Coronary artery (tissue), 2 donors: ENCODE measurements at places on chromosomes 6 and 20.

DNA sequence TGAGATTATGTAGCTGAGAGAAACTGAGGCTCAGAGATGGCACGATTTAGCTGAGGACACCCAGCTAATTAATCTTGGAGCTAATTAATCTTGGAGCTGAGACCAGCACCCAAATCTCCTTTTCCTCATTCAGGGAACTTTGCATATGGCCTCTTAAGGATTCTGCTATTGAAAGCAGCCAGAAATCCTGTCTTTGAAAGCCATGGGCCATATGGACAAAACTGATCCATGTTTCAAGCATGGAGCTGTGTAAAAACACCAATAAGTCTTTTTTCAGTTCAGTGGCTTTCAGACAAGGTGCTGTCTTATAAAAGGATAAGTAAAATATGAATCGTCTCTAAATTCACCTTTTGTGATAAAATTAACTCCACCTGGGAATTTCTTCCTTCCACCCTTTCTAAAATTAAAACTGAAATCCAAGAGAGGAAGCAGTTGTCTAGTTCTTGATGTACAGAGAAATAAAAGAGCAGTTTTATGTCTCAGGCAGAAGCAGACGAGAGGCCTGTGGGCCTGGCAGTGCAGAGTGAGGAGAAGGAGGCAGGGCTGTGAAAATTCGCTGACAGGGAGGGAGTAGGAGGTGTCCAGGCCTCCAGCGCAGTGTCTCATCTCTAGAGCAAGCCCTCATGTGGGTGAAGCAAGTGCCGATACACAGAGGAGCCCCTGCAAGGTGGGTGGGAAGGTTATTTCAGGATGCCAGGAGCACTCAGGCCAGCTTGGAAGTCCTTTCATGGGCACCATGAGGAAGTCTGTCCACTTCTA is 266.9 kb downstream of the UST start:
- no peak for DNase-seq

DNA sequence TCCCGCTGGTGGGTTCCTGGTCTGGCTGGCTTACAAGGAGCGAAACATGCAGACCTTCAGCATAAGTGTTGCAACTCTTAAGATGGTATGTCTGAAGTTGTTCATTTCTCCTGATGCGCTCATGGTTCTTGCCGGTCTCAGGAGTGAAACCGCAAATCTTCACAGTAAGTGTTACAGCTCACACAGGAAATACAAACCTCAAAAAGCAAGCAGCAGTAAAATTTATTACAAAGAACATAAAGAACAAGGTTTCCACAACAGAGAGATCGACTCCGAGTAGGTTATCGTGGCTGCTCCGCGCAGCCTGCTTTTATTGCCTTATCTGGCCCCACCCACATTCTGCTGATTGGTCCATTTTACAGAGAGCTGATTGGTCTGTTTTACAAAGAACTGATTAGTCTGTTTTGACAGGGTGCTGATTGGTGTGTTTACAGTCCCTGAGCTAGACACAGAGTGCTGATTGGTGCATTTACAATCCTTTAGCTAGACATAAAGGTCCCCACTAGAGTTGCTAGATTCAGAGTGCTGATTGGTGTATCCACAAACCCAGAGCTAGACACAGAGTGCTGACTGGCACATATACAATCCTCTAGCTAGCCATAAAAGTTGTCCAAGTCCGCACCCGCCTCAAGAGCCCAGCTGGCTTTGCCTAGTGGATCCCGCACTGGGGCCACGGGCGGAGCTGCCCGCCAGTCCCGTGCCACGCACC is 39.2 kb downstream of the TRIM27 start:
- DNase-seq = no peak

DNA sequence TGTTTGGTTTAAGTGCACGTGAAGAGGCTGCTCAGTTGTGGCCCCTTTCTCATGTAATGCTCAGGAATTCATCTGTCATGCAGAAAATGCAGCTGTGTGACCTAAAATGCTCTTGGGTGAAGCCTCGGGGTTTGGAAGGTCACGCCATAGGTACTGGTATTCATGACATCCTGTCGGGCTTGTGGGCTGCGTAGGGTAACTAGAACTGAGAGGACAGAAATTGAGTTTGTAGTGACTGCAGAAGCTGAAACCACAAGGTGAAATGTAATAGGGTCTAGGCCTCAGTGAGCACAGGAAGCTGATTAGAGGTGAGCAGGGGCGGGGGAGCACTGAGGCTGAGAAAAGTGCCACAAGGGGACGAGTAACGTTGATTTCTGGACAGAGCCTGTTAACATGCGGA is 128.8 kb downstream of the SOBP start:
- no peak for DNase-seq

DNA sequence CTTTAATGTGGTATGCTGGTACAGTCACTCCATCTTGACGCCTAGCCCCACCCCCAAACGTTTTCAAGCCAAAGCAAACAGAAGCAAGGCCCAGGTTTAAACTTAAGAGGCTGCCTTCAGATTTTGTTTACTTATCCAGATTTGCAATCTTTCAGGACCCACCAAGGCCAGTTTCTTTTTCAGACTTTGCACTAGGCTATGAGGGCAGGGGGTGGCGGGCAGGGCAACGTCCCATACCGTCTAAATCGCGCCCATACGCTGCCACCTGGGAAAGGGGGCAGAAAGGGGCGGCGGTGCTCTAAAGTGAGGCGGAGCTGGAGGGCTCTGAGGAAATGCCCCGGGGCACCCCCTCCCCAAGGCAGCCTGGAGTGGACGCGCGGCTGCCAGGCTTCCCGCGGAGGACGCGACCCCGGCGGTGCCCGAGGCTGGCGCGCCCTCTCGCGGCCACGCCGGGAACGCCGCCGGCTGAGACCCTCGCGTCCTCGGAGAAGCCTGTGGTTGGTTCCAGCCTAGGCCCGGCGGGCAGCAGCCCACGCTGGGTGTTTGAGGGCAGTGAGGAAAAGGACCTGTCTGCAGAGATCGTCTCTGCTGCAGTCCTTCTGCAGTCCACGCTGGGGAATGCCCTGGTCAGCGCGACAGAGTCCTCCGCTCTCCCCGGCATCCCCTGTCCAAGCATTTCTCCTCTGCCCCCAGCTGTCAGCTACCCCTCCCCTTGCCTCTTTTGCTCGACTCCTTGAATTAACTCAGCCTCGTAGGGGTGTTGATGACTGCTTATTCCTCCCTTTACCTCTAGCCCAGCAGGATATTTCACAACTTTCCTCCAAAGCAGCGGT is 129.2 kb upstream of the PRND start:
- no peak for DNase-seq

GRCh38 chr6:87993356-87993755 is 54.3 kb upstream of the SPACA1 start:
- no peak for DNase-seq

DNA sequence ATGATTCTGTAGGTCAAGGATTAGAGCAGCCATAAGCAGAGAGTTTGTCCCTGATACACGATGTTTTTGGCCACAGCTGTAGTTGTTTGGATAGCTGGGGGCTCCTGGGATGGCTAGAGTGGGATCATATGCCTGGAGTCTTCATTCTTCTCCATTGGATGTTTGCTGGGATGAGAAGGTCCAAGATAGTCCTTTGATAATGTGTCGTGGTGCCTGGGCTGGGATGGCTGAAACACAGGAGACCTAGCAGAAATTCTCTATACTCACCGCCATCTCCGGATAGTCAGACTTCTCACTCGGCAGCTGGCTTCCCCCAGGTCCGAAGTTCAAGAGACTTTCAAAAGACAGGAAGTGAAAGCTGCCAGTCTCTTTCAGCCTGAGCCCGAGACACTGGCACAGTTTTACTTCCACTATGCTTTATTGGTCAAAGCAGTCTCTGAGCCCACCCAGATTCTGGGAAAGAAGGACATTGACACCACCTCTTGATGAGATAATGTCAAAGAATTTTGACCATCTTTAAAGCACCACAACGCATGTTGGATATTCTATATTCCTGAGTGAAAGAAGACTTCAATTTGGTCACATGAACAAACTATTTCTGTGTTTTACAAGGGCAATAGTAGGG is 16.0 kb downstream of the MARCKS start:
- no peak for DNase-seq

DNA sequence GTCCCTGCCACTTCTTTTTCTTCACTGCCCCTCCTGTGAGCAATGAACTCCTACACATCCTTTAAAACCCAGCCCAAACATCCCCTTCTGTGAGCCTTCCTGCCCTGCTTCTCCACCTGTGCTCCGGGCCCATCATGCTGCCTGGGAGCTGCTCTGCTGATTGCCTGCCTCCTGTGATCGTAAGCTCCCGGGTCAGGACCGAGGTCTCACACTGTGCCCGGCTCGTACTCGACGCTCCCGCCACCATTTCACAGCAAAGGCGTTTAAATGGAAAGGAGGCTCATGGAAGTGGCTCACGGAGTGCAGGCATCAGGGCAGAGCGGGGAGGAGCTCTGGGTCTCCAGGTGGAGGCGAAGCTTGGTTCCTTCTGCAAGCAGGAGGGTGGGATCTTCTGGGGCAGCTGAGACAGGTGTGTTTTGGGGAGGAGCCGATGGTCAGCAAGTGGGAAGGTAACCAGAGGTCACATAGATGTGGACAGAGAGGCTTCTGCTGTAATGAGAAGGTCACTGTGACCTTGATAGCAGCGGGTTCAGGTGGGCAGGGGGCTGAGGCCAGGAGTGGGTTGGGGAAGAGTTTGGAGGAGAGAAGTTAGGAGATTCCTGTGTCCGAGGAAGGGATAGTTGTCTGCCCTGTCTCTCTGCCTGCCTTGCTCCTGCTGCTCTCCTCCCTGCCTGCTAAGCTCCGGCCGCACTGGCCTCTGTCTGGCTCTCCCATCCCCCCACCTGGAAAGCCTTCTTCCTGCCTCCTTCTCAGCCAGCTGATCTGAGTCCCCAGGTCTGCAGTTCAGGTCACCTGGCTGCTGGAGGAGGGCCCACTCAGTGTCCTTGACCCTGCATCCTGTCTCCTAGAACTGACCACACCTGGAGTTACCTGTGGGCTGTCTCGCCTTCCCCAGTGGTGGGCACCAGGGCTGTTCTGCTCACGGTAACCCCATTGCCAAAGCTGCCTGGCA is 52.7 kb upstream of the FRMD1 start:
- peak; percentile 70 for DNase-seq

DNA sequence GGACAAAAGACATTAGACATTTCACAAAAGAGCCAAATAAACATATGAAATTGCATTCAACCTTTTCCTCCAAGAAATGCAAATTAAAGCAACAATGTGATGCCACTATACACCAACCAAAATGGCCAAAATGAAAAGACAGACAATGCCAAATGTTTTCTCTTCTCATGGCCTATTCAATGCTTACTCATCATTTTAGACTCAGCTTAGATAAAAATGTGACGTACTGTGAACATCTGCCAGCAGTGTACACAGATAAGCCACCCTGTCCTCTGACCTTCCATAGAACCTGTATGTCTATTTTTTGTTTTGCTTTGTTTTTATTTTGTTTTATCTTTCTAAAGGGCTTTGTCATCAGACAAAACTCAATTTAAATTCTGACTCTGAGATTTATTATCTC is 385.2 kb downstream of the FRK start:
- no peak for DNase-seq

DNA sequence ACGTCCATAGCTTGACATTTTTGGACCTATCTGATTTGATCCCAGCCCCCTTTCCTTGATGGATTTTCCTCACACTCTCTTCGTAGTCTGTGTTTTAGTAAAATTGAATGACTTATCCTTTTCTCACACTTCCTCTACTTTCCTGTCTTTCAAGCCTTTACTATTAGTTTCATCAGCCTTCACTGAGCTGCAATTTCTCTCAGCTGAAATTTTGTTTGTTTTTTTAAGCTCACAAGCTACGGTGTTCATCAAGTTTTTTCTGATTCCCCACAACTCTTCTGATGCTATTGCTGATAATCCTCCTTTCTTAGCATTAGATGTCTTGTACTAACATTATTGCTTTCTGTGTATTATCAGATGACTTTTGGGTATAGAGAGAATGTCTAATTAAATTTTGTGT is 263.7 kb downstream of the TBX18 start:
- no peak for DNase-seq

DNA sequence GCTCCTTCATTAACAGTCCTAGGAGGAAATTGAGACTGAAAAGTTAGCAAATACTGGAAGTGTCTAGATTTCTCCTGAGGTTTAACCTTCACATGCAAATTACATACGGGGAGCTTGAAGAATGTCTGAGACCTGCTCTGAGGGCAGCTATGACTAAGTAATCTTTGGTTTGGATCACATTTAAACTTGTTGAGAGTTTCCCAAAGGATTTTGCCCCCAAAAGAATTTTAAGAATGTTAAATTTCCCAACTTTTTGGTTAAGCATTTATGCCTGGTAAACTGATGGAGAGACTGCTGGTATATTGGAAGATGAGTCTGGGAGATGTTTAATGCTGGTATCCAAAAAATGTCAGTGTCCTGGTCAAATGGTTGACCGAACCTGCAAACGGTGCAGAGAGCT is 97.0 kb downstream of the RREB1 start:
- no peak for DNase-seq

DNA sequence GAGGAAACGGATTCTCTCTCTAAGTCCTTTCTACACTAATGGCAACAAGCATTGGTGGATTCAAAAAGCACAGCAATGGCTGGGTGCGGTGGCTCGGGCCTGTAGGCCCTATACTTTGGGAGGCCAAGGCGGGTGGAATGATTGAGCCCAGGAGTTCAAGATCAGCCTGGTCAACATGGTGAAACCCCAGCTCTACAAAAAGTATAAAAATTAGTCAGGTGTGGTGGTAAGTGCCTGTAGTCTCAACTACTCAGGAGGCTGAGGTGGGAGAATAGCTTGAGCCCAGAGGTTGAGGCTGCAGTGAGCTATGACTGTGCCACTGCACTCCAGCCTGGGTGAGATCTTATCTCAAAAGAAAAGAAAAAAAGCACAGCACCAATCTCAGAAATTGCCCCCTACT is 19.3 kb downstream of the PAQR8 start:
- DNase-seq = no peak

GRCh38 chr6:1023229-1023628 is 288.7 kb upstream of the FOXQ1 start:
- peak; percentile 46 for DNase-seq

GRCh38 chr6:138765896-138766655 is 7.5 kb upstream of the CCDC28A start:
- DNase-seq = no peak

GRCh38 chr20:59323731-59324130 is 23.3 kb downstream of the EDN3 start:
- DNase-seq = no peak

GRCh38 chr6:40444312-40444711 is 142.9 kb downstream of the LRFN2 start:
- no peak for DNase-seq

GRCh38 chr6:121678245-121678644 is 242.8 kb downstream of the GJA1 start:
- no peak for DNase-seq

- no peak for DNase-seq
These were observed 220.0 kb upstream of the ZFP64 start for GRCh38 chr20:52411611-52412010.

GRCh38 chr20:35660122-35660937 is 4.4 kb downstream of the CPNE1 start:
- DNase-seq = no peak

GRCh38 chr6:170166511-170167122 is 124.3 kb downstream of the DLL1 start:
- no peak for DNase-seq

GRCh38 chr20:2516399-2516798 is 7.7 kb upstream of the ZNF343 start:
- DNase-seq = no peak

- DNase-seq = no peak
These were observed 36.1 kb downstream of the PSMB1 start for GRCh38 chr6:170516783-170517616.
